ENCODE measurements at places on chromosomes 16 and 17.
A peak's percentile ranks its signal among the peaks of the same experiment; 100 is the strongest.

- DNase-seq, result no peak
Observed at GRCh38 chr17:236641-237405, 55.4 kb upstream of the DOC2B start.

- no peak for DNase-seq
Observed at GRCh38 chr17:50100921-50101345, 5.8 kb downstream of the PDK2 start.

DNA sequence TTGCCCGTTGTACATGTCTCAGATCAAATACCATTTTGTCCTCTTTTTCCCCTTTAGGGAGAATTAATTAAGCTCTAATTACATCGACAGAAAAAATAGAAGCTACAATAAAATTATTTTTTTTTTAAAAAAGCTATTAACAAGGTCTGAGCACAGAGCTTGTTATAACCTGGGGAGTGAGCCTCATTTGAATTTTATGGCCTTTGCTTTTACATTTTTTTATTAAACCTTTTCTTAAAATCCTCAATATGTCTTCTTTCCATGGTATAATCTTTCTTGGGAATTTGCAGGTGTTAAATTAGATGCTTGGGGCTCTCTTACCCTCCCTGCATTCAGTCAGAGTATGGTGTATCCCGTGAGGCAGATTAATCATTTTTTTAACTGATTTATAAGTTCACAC is 212.5 kb upstream of the XYLT1 start:
- DNase-seq, result no peak

- no peak for DNase-seq
Observed at GRCh38 chr16:57145046-57146021, 40.5 kb downstream of the PSME3IP1 start.

DNA sequence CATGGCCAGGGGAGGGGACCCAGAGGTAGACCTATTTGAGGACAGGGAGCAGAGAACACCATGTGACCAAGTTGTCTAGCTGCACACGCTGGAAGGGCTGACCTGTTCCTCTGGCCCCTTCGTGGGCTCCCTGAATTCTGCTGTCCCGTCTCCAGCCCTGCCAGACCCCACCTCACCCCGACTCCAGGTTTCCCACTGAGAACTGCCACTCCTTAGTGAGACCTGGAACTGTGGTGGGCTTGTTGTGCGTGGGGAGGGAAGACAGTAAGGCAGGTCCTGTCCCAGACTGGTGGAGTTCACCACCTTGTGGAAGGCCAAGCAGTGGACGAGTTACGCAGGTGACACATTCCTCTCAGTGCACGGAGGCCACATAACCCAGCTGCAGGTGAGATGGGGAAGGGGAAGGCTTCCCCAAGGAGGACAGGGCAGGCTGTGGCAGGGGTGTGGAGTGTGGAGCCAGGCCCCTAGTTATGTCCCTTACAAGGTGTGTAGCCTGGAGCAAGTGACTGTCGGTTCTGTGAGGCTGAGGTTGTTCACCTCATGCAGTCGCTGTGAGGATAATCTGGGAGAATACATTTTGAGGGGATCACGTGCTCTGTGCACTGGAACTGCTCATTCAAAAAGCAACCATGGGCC is 54.7 kb downstream of the USP22 start:
- DNase-seq, result no peak

- DNase-seq, result no peak
Observed at GRCh38 chr17:34163646-34164045, 91.4 kb upstream of the CCL2 start.

DNA sequence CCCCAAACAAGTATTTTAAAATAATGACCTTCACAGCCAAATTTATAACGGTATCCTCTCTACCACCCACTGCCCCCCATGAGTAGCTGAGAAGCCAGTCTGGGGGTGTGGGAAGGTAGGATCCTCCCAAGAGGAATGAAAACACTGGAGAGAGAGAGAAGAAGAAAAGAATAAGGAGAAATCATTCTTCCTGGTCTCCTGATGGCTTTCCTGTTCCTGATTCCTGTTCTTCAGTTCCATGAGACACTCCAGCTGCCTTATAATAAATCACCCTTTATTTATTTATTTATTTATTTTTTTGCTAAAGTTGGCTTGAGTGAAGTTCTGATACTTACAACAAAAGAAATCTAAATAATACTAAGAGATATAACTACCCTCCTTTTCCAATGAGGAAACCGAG is 56.4 kb upstream of the FAM20A start:
- DNase-seq, result no peak

DNA sequence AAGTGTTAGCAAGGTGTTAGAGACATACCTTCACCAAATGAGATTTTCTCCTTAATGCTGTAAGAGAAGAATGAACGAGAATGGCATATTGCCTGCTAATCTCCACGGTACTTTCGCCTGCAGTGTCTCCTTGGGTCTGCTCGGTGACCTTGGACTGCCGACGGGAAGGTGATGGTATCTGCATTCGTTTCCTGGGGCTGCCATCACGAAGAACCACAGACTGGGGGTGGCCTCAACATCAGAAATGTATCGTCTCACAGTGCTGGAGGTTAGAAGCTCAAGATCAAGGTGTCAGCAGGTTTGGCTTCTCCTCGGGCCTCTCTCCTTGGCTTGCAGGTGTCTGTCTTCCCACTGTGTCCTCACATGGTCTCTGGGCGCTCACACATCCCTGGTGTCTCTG is 86.3 kb upstream of the TNRC6C start:
- DNase-seq, result no peak

- peak; percentile 16 for DNase-seq
Observed at GRCh38 chr17:47615766-47616424, 33.8 kb upstream of the KPNB1 start.

DNA sequence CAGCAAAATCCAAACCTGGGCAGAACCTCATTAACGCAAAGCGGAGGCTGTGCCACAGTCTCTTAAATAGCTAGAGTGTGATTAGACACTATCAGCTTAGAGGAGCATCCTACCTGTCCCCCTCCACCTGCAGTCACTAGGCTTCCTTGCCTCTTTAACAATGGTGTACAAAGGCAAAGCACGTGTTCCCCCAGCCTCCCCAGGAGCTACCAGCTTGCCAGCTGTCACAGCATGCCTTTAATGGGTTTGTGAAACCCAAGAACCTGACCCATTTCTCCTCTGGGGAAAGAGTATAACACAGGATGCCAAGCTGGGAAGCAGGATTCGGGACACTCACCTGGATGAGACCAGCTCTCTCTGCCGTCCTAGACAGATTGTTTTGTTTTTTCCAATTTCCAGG is 37.2 kb upstream of the TBX2 start:
- DNase-seq, result no peak

GRCh38 chr17:47978324-47978723 is 7.4 kb downstream of the CDK5RAP3 start:
- DNase-seq, result no peak

DNA sequence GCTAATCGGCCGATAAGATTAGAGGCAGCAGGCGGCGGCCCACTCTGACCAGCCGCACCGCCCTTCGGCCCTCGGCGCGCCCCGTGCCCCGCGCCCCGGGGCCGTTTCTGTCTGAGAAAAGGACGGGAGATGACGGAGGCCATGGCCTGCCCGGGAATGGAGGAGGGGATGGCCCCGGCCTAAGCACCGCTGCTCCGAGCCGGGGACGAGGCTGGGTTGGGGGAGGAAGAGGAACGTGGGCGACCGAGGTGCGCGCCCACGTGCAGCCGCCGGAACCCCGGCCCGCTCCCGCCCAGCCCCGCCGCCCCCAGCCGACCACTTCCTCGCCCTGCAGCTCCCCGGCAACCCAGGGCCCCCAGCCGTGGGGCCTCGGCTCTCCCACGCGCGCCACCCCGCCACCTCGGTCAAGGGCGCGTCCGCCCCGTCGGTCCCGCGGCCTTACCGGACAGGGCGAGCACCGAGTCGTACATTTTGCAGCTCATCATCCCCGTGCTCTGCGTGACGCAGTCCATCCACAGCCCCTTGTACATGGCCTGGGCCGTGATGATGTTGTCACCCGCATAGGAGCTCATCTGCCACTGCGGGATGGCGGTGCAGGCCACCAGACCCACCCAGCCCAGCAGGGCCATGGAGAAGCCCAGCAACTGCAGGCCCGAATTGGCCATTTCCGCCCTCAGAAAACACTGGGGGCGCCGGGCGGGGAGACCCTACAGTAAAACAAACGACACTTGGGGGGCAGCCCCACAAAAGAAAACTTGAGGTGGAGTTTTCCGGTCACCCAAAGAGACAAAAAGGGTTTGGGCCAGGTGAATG is 693 bp downstream of the CLDN7 start:
- DNase-seq, result no peak

DNA sequence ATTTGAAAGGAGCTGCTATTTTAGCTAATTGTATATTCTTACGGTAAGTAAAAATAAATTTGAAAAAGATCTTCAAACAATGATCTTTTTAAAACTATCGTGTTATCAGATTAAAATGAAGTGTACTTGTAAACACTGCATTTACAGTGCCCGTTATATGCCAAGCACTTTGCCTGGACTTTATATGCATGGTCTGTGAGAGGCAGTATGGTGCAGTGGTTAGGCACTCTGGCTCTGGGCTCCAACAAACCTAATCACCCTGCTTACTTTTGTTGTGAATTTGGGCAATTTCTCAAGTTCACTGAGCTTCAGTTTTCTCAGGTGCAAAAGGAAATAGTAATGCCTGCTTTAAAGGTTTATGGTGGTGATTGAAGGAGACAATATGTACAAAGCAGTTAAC is 1.4 kb downstream of the PMP22 start:
- DNase-seq, result no peak

- no peak for DNase-seq
Observed at GRCh38 chr17:8552577-8553320, 77.8 kb downstream of the MYH10 start.

DNA sequence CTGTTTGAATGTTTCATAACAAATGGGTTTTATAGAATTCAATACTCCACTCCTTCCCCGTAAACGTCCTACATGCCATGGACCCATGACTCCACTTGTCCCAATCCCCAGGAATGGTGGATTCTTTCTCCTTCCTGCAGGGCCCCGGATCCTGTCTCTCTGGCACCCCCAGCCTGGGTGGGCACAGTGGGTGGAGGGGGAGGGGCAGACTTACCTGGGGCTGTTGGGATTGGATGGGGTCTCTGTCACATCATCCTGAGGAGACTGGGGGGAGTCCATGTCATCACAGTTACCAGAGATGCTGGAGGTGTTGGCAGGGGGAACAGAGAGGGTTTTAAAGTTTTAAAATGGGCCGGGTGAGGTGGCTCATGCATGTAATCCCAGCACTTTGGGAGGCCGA is 13.2 kb downstream of the TRPV3 start:
- no peak for DNase-seq

GRCh38 chr17:72592242-72592966 is 471.6 kb downstream of the SOX9 start:
- DNase-seq, result peak; percentile 43

DNA sequence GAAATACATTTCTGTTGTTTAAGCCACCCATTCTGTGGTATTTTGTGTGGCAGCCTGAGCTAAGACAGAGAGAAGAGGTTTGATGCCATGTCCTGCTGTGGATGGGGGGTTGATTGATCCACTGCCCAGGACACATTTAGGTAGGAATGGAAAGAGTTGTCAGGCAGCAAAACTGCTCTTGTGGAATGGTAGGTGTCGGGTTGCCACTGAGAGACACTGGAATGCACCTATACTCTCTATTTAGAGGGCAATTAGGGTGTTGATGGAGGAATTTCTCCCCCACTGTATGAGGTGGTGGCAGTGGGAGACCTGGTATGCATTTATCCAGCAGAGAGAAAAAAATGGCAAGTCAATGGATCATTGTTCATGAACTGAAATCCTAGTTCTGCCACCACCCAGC is 30.9 kb downstream of the CBLN1 start:
- no peak for DNase-seq

- no peak for DNase-seq
Observed at GRCh38 chr17:74512624-74513091, 18.6 kb downstream of the CD300LB start.

DNA sequence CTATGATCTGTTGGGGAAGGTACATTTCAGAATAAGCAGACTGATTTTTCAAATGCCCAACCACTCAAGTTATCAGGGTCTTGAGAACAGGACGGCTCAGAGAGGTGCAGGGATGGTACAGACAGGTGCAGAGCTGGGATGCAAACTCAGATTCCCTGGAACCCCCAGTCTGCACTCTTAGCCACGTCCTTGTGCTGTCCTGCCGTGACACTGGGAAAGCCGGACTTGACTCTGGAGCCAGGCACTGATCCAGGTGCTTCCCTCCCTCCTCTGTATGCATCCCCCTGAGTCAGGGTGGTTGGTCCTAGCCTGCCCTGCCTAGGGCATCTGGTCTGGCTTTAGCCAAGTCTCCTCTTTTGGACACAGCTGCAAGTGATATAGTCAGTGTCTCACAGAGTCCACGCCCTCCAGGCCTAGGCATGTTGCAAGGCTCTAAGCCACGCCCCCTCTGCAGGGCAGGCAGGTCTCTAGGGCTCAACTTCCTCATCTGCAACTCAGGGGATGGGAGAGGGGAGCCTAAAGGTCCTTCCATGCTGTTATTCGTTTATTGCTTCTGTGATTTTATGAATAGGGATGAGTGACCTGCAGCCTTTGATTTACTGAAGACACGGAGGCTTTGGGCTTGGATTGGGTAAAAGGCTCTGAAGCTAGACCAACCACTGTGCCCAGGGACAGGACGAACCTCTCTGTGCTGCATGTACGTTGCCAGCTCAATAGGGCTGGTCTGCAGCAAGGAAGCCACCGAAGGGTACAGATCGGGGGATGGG is 97.3 kb downstream of the SDK2 start:
- no peak for DNase-seq

- DNase-seq, result no peak
Observed at GRCh38 chr16:47634727-47635126, 173.6 kb downstream of the PHKB start.

- DNase-seq, result no peak
Observed at GRCh38 chr17:77834170-77835115, 124.1 kb upstream of the TNRC6C start.

GRCh38 chr17:5786510-5786875 is 202.2 kb upstream of the NLRP1 start:
- no peak for DNase-seq

GRCh38 chr17:39659279-39660010 is 5.7 kb upstream of the TCAP start:
- no peak for DNase-seq

DNA sequence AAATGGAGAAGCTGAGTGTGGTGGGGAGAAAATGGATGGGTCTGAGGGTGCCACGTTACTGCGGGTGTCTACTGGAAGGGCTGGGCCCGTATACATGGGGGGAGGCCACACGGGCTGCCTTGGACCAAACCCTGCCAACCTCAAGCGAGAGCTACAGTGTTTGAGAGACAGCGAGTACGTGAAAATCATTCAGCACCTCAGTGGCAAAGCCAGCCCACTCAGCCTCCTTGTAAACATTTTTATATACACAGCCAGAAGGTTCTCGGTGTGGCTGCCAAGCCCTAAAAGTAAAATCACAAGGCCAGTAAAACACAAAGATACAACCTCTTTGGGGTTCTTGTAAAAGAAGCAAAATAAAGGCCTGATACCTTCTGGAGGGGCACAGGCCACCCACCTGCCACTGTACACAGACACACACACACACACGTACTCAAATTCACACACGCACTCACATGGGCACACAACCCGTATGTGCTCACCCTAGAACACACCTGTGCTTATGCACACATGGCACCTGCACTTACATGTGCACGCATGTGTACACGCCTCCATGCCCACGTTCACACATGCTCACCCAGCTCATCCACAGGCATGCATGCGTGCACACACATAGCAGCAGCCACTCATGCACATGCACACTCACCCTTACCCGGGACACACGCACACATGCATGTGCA is 102.8 kb downstream of the GSG1L start:
- DNase-seq, result no peak

Data from SHP77 treated with DMSO at 0.1 percent for 48 hours (cell line).